ENCODE measurements at places on chromosomes 11 and 22.
A peak's percentile ranks its signal among the peaks of the same experiment; 100 is the strongest.

DNA sequence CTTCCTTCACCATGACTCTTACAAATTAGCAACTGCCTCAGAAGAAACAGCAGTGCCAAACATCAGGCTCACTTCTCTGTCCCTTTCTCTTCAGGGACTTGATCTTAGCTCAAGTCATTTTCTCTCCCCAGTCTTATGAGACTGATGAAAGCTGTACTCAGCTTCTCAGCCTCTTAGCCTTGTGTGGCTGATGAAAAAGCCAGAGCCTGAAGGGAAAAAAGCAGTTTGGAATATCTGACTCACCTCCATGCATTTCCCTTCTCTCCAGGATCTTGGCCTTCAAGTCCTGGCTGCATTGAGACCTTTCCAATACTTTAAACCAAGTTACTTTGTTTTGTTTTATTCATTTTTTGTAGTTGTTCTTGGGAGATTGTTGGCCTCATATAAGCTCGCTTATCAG lies 195.9 kb downstream of the SPON1 start:
- no peak for DNase-seq

DNA sequence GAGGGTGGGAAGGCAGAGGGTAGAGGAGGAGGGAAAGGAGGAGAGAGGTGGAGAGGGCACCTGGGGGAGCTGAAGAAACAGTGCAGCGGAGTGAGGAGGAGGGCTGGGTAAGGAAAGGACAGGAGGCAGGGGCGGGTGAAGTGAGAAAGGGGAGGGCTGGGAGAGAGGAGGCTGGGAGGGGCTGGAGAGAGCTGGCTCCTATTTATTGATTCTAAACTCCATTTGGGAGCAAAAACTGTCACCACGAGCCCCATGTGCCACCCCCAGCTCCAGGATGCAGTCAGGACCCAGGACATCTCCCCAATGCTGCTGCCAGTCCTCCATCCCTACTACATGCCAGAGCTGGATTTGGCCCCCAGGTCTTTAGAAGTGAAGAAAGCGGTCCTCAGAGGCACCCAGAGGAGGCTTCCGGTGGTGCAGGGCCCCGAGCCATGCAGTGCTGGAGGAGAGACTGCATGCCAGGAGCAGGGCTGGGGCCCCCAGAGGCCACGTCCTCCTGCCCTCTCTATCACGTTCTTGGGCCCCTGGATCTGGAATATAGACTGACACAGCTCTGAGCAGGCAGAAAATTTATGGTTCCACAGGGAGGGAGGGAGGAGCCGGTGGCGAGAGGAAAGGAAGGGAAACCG lies 53.7 kb downstream of the SLC22A12 start:
- DNase-seq, result peak; percentile 57

DNA sequence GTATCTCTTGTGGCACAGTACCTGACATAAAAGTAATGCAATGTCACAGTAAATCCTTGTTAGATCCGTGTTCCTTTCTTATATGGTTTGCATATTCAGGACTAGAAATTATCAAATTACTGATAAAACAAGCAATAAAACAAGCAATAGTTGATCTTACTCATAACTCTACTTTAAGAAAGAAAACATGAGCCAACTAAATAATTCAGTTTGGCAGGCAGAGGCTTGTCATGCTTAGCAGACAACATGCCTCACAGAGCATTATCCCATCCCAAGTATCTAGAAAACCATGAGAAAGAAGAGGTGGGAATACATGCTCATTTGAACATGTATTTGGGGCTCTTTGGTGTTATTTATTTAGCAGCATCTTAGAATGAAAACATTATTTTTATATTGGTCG lies 241.9 kb downstream of the SOX6 start:
- DNase-seq, result no peak

GRCh38 chr11:110787680-110788079 lies 75.4 kb upstream of the ARHGAP20 start:
- no peak for DNase-seq

DNA sequence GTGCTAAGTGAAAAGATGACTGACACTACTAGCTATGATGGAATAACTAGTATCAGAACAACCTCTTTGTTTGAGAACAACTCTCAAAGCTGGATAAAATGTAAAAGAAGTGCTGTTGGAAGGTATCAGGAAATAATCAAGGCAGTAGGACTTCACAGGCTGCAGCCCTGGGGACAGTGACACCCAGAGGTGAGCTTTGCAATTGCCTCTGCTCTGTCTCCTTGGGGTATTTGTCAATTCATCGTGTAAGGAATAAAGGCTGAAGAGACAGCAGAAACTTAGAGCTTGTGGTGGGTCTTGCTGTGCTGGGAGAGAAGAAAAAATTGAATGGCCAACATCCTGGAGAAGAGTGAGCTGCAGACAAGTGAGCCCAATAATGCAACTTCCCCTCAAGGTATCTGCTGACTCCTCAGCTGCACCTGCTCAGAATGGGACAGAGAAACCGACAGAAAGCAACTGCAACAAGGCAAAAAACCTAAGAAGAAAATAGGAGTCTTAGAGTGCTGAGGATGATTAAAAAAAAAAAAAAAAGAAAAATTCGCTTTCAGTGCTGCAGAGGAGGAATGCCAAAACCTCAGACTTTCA lies 141.1 kb downstream of the RCN1 start:
- peak; percentile 64 for DNase-seq

DNA sequence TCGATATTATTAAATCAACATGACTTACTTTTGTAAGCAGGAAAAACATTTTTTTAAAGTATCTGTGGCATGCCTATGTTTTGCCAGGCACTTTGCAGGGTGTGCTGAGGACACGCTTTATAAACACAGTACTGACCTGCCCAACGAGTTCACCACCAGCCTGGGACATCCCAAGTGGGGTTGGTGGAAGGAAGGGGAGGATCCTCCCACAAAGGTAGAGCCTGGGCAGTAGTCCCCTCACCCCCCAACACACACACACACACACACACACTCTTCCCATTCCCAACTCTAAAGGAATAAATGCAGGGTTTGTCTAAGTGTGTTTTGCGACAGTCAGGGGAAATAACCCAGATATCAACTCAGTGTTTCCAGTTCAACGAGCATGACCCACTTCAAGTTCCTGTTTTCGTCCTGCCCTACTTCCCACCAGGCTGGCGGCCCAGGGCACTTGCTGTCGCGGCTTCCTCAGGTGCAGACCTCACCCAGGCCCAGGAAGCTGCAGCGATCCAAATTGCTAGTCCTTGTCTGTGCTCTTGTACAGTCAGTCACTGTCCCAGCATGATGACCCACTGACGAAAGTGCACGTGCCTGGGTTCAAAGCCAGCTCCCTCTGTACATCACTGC lies 3.1 kb downstream of the CERK start:
- no peak for DNase-seq

DNA sequence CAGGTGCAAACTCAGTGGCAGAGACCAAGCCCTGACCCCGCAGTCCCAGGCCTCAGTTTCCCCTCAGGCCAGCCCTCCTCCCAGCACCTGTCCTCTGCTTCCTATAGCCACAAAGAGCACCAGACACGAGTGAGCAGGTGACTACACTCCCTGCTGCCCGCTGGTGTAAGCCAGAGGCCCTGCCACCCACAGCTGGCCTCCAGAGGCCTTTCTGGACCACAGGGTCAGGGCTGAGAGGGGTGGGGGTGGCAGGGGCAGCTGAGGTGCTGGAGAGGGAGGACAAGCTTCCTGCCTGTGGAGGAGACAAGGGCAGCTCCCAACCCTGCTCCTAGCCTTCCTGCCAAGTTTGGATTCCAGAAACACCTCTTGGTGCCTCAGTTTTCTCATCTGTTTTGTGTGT lies 31.3 kb upstream of the WNT7B start:
- DNase-seq, result no peak

DNA sequence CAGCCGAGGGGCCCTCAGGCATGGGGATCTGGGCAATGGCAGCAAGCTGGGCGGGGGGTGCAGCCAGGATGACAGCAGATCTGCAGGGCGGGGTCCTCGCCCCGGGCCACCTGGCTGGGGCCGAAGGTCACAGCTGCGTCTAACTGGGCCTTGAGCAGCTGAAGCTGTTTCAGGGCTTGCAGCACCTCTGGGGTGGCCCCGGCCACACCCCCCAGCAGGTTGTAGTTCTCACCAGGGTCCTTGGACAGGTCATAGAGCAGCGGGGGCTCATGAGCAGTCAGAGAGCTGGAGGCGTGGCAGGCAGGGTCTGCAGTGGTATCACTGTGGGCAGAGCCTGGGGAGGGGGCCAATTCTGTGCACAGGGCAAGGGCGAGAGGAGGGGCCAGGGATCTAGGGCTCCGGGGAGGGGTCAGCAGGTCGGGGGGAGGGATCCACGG lies 2.8 kb downstream of the ARSA start:
- DNase-seq, result no peak

DNA sequence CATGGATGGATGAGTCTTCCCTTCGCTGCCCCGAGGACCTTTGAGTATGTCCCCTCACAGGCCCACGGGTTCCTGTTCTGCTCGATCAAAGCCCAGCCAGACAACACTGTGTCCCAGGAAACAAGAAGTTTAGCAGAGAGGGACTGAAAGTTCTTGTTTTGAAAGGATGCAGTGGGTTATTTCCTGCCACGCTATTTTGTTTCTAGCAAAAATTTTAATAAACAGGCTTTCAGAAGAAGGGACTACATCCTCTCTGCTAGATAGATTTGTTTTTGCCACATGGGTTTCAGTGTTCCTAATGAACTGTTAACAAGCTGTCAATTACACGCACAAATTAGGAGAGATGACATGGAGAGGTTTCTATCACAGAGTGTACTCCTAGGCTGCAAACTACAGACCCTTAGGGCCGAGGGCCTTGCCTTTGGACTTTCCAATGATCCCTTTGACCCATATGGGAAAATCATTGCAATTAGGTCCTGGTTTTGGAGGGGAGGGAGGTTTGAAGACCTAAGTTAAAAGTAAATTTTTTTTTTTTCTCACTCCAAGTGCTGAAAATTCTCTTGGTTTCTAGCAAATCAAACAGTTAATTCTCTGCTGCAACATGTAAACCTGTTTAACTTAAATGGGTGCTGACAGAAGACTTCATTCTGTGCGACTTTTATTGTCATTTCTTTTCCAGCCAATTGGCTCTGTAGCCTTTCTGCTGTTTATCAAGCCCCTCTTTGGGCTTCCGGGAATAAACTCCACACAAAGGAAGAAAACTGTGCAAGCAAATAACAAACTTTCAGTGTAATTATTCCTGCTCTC lies 81.4 kb downstream of the RCN1 start:
- DNase-seq, result no peak

DNA sequence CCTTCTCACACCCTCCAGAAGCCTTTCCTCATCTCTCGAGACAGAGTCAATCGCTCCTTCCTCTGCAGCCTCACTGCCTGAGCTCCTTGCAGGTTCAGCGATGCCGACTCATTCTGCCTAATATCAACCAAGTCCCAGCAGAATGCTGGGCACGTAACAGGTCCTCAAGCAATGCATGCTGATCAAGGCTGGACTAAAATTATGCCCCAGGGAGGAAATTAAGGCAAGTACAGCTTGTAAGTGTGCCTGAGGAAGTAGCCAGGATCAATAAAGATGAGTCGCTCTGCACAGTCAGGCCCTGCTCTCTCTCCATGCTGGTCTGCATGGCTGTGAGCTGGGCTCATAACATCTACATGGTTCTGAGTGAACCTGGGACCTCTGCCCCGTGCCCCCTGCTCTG lies 25.6 kb upstream of the NRIP3 start:
- no peak for DNase-seq

GRCh38 chr22:42335839-42336378 lies 65.5 kb upstream of the TCF20 start:
- no peak for DNase-seq

DNA sequence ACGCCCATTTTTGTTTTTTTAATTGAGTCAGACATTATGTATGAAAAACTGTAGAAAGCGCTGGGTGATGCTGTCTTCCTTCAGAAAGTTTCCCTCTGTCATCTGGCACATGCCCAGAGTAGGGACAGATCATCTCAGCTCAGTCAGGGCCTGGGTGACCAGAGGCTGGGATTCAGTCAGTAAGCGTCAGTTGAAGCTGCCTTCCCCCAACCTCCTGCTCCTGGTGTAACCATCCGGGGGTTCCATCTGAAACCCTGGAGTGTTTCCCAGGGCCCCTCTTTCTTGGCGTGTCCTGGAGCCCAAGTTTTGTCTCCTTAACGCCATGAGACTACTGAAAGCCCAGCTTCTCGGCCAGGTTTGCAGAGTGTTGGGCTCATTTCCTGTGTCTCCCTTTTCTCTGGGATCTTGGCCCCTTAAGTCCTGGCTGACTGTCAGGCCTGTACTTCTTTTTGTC lies 10.7 kb downstream of the PPFIA1 start:
- no peak for DNase-seq

DNA sequence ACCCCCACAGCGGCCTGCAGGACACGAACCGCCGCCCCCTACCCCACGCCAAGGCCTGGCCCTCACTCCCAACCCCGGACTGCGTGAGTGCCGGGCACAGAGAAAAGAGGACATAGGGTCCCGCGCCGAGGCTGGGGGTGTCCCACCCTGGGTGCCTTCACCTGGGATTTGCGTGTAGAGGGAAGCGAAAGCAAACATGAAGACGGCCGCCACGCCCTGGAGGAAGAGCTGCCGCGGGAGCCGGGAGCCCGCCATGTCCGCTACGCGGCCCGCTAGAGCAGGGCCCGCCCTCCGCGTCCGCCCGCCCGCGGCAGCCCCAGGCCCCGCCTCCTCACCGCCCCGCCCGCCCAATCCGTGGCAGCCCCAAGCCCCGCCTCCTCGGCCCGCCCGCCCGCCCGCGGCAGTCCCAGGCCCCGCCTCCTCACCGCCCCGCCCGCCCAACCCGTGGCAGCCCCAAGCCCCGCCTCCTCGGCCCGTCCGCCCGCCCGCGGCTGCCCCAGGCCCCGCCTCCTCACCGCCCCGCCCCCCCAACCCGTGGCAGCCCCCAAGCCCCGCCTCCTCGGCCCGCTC lies at the start of gene LMF2:
LMF2 (minus strand) TSS at position 282 of the 570 bp plus-strand sequence; CDS start at position 255, 27 bp downstream.
- DNase-seq, result peak; percentile 99
